ENCODE measurements at places on chromosomes 7 and 10. TPM values are rescaled to one million over a fixed set of nuclear protein-coding genes. Genes with fewer than 3 reads are reported as not detected.

DNA sequence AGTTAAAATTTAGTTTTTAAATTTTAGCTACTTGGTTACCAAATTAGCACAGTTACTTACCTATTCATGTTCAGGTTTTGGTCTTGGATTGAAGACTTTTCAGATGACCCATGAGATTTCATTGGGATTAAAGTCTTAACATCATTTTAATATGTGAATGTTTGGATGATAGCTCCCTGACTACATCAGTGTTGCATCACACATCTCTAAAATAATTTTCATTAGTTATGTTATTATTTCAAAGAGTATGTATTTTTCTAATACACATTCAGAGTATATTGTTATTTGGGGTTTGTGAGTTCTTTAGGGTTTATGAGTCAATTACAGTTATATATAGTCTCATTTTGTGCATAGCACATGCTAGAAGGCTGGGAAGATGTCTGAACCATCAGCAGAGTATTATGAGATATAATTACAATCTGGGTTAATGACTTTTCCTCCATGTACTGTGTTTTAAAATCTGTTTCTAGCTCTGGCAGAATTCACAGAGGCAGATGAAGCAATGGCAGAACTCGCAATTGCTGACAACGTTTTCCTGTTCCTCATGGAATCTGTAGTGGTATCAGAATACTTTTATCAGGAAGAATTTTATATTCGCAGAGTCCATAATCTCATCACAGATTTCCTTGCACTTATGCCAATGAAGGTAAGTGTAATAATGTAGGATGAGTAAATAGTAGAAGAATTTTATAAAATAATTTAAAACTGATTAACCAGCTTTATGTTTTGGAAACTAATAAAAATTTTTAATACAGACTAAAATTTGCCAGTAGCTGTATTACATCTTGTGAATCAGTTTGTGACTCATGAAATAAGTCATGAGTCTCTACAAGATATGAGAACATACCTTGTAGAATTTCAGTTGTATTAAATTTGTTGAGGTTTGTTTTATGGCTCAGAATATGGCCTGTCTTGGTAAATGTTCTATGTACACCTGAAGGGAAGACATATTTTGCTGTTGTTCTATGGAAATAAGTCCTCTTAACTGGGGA lies 26.9 kb downstream of the NUP205 start:
- DNase-seq: no peak

DNA sequence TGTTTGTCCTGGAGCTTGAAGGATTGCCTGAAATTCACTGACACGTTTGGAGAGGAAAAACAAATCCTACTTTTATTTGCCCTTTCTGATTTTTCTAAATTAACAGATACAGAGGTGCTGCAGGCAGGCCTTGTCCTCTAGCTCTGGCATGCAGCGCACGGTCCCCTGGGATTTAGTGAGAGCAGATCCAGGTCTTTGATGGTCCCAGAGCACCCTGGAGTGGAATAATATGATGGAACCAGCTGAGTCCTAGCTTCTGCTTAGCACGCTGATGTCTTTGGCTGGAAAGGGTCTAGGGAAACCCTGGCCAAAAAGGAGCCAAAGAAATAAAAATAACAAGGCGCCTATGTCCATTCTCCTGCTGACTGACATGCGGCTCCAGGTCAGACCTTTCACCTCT lies 40.5 kb downstream of the C10orf120 start:
- DNase-seq: no peak

- DNase-seq: no peak
Measured at GRCh38 chr7:7564323-7564780, 2.3 kb upstream of the MIOS start.

DNA sequence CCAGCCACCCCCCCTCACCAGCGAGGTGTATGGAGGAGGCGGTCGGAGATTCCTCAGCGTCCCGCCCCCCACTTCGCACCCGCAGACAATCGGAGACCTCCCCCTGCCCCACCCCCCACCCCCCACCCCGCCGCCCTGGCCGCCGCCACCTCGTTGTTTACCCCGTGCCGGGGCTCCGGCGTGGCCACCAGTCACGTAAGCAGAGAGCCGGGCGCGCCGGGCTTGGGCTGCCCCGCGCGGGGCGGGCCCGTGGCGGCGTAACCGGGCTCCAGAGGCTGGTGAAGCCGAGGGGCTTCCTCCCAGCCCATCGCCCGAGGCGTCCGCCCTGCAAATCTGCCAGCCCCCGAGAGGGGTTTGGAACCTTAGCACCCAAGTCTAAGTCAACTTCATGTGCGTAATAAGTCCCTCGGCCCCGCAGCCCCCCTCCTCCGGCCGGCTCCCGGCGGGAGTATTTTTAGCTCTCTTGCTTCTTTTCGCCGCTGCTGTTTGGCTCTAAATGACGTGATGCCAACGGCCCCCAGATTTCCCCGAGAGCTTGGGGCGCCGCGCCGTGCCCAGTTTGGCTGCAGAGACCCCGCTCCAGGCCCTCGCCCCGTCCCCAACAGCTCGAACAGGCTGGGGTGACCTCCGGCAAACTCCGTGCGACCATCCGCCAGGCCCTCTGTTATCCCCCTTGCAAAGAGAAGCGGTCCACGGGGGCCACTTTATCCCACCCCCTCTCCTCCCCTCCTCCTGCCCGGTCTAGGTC lies 2.7 kb downstream of the MXI1 start:
- DNase-seq: no peak

Gene CHAT
- not detected for total RNA-seq

Gene NACAD
- 5.3 TPM for total RNA-seq

Gene HIF1AN
- 53.7 TPM for total RNA-seq

All from cardiac septum (tissue), 1 donor.